Activated naive CD8-positive, alpha-beta T cell treated with anti-CD3 and anti-CD28 coated beads, Interleukin-2, amount 10 ng/mL, durations not matched to agents 7 days and 5 days (primary cell): ENCODE measurements at places on chromosomes 2 and 18. TPM values are rescaled to one million over a fixed set of nuclear protein-coding genes. Genes with fewer than 3 reads are reported as not detected.

Gene RSAD2
- 105 TPM for total RNA-seq

Gene REG3G
- not detected for total RNA-seq

Gene SPP2
- not detected for total RNA-seq

Gene PLA2R1
- total RNA-seq = not detected

Gene METTL4
- total RNA-seq = 22.7 TPM

Gene RAX
- not detected for total RNA-seq

Gene ZEB2
- 17.8 TPM for total RNA-seq

Gene HSBP1L1
- total RNA-seq = 14.0 TPM

Gene KDM3A
- total RNA-seq = 106 TPM

Gene SERPINB3
- total RNA-seq = not detected

Gene TTC32
- 43.5 TPM for total RNA-seq

Gene TMEM169
- 2.0 TPM for total RNA-seq

Gene LAMA3
- 0.19 TPM for total RNA-seq

Gene LHCGR
- not detected for total RNA-seq

Gene C2orf68
- total RNA-seq = 54.7 TPM

Gene SF3B1
- total RNA-seq = 388 TPM

Gene VAMP8
- 128 TPM for total RNA-seq

Gene CRYGC
- total RNA-seq = not detected

Gene GRB14
- total RNA-seq = not detected

Gene CRACDL
- 2.3 TPM for total RNA-seq

Gene TUBA4B
- not detected for total RNA-seq

Gene TEX44
- total RNA-seq = not detected

Gene LYPD6B
- total RNA-seq = not detected

Gene POTEI
- not detected for total RNA-seq

Gene QPCT
- total RNA-seq = 0.50 TPM

Gene CAPN13
- not detected for total RNA-seq

Gene LMAN1
- 58.5 TPM for total RNA-seq
